NCI-H69 (cell line): ENCODE measurements at places on chromosomes 7 and 10.
A peak's percentile ranks its signal among the peaks of the same experiment; 100 is the strongest.

GRCh38 chr7:38177621-38178003, 433 bp upstream of the STARD3NL start:
- DNase-seq = no peak

DNA sequence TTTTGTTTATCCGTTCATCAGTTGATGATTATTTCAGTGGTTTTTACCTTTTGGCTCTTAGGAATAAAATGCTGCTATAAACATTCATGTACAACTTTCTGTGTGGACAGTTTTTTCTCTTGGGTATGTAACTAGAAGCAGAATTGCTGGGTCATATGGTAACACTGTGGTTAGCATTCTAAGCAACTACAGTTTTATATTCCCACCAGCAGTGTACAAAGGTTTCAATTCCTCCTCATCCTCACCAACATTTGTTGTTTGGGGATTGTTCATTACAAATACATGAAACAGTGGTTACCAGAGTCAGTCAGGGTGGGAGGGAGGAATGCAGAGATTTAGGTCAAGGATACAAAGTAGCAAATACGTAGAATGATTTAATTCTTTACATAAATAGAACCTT, 97.0 kb downstream of the NPSR1 start:
- no peak for DNase-seq

DNA sequence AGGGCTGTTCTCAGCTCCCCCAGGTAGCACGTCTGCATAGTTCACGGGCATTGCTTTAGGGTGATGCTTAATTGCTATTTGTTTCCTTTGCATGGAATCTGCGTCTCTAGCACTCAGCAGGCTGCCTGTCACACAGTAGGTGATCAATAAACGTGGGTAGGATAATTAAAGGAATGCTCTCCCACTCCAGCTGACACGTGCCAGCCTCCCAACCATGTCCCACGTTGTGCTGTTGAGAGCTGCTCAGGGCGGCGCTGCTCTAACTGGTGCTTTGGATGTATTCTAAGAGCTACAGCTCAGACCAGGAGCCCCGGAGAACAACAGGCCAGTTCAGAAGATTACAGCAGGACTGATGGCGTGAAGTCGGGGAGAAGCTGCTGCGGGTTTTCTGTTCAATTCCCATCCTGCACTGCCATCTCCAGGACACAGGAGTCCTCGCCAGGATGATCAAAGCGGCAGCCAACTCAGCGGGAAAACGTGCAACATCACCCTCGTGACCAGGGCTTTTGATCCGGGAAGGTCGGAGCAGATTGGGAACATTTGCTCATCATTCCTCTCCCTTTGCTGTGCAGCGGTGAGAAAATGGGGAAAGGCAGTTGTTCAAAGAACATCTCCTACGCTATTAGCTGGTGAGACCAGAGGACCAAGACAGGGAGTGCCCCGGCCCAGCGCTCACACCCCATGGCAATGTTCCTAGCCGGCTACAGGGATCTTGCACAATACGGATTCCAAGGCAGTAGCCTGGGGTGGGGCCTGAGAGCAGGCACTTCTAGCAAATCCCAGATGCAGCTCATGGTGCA, 50.5 kb upstream of the FOXK1 start:
- DNase-seq = peak; percentile 84

- DNase-seq = no peak
Observed at GRCh38 chr10:49286686-49287085, 12.3 kb upstream of the C10orf71 start.

DNA sequence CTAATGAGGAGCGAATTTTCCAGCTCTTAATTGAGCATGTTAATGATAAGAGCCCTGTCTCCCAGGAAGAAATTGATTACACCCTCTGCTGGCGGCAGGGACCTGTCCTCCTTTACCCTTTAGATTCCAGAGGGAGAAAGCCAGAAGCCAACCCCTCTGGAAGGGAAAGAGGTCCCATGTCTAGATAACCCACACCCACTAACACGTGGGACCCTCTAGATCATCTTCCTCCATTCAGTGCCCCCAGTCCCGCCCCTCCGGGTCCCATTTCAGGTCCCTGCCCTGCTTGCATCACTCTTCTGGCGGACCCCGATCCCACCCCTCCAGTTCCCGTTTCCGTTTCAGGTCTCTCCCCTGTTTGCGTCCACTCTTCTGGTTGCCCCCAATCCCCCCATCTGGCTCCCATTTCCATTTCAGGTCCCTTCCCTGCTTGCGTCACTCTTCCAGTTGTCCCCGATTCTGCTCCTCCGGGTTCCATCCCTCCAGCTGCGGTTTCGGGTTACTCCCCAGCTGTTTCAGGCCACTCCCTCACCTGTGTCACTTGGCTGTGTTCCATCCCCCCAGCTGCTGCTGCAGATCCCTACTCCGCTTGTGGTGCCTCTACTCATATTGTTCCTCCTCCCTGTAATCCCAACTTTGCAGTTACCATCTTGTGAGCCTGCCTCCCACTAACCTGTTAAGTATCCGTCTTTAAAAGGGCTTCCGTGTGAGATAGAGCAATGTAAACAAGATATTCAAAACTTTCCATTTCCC, 202.4 kb downstream of the SH2D4B start:
- peak; percentile 4 for DNase-seq

DNA sequence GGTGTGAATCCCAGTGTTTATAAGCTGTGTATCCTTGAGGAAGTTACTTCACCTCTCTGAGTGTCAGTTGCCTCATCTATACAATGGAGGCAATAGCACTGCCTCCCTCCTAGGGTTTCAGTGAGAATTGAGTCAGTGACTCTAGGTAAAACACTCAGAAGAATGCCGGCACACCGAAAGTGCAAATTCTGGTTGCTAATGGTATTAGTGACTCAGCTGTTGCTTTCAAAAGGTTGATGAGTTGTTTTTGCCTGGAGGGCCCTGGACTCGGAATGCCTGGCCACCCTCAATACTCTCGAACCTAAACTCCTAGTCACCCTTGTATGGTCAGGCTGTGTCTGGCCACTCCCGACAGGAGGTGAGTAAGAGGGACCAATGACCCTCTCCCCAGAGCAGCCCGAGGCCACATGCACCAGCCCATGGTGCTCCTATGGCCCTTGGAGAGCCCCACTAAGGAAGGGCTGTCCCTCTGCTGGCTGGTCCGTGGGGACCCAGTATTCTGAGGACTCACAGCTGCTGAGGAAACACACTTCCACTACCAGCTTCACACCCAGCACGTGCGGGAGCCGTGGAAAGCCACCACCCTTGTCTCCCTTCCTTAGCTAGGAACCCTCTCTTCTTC, 60.2 kb downstream of the CALML3 start:
- peak; percentile 16 for DNase-seq

- DNase-seq = no peak
Observed at GRCh38 chr7:98075801-98076200, 30.9 kb upstream of the LMTK2 start.

DNA sequence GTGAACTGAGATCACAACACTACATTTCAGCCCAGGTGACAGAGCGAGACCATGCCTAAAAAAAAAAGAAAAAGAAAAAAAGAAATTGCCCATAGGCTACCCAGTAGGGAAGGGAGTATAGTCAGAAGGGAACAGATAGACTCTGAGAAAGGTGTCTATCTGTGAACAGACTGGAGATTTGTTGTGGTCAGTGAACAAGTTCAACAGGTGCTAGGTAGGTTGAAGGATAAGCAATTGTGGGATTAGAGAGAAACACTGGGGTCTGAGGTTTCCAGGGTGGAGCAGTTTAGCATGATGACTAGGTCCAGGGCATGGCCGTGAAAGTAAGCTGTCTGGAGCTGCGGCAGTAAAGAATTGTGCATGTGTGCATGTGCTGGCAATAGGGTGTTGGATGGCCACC, 6.9 kb downstream of the LRGUK start:
- no peak for DNase-seq

DNA sequence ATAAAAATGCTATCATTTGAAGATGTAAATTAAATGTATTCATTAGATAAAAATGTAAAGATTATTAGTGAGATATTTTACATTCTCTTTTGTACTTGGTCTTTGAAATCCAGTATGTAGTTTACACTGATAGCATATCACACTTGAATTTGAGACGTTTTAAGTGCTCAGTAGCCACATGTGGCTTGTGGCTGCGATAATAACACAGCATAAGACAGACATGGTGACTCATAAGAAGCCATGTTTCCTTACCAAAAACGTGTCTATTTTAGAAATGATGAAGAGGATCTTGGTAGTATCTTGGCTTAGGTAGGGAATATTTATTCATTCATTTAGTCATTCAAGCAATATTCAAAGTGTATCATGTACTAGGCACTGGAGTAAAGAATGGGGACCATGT, 149.3 kb downstream of the POU6F2 start:
- DNase-seq = no peak

- DNase-seq = no peak
Observed at GRCh38 chr10:119404719-119405519, 137.6 kb downstream of the RGS10 start.

DNA sequence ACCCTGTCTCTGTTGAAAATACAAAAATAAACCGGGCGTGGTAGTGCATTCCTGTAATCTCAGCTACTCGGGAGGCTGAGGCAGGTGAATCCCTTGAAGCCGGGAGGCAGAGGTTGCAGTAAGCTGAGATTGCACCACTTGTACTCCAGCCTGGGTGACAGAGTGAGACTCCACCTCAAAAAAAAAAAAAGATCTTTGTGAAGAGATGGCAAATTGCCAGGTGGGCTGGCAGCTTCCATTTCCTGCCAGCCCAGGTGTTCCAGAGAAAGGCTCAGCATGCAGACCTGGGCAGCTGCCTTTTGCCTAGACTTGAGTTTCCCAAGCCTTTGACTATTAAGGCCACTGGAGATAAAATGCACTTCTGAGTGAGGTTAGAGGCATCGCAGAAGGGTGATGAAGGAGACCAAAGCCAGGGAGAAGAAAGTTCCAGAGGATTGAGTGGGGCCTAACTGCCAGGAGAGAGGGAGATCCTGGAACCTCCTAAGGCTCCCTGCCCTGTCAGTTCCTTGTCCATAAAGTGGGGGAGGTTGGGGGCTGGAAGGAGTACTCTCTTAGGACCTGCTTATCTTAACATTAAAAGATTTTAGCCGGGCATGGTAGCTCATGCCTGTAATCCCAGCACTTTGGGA, 10.0 kb upstream of the DDIT4 start:
- DNase-seq = peak; percentile 95

DNA sequence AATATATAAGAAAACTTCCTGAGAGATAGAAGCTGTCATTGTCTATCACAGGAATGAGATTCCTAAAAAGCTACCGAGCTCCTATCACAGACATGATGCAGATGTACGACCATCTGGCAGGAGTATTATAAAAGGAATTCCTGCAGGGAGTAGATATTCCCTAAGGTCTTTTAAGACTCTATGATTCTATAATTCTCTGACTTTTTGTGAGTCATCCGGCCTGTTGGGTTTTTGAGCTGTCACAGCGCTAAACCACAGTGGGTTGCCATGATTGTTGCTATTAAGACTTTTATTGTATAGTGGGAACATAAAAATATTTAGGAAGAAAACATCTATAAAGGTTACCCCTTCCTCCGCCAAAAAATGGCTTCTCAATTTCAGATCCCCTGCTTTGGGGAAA, 223.4 kb downstream of the BMPER start:
- peak; percentile 47 for DNase-seq

DNA sequence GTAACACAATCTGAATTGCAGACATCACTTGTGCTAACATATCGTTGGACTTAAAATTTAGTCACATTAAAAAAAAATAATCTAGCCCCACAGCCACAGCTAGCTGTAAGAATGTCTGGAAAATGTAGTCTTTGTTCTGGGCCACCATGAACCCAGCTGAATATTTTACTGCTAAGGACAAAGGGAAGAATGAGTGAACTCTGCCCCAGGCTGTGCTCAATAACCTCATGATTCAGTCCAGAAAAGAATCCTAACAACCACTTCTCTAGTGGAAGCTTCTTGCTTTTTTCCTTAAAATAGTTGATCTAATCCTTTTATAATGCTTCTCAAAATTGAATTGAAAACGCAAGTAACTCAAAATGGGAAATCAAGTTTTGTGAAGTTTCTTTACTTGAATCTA, 25.6 kb upstream of the SOSTDC1 start:
- no peak for DNase-seq
